GM20000 (cell line): ENCODE measurements at places on chromosomes 4 and X.
A peak's percentile ranks its signal among the peaks of the same experiment; 100 is the strongest.

- no peak for DNase-seq
Observed at GRCh38 chrX:126027229-126027628, 138.9 kb downstream of the DCAF12L2 start.

GRCh38 chr4:77187322-77187721 is 30.3 kb downstream of the CCNG2 start:
- DNase-seq: no peak

DNA sequence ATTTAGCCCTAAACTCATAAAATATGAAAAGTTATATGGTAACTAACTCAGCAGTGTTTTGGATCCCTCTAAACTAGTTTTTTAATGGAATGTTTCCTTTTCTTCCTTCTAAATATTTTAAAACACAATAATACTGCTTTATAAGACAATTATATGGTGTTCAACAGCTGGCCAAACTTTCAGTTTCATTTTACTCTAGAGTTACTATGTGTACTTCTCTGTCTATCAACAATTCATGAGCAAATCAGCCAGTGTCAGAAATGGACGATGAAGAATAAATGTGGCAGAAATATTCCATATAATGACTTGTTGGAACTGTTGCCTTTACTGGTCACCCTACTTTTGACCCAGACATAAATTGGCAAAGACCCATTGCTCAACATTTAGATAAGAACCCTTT is 64.8 kb upstream of the CXXC4 start:
- DNase-seq: no peak

DNA sequence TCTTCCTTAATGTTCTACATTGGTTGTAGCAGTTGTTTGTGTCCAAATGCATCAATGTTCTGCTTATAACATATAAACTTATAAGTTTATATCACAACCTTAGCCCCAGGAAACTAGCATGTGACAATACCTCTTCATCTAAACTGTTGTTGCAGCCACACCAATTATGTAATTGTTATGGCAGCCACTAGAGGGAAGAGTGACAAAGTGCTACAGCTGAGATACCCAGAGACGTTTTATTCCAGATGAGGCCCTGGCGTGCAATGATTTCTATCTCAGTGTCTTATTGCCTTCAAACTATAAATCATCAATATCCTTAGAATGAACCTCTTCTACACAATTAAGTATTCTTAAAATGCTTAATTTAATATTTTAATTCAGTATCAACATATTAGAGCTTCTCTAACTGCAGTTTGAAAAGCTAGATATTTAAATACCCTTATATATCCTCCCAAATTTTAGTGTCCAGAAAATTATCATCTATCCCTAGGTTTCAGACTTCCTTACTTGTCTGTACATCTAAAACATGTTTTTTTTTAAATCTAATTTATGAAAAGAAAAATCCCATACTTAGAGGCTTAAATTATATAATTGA is 171.6 kb downstream of the PCDH10 start:
- peak; percentile 22 for DNase-seq

- DNase-seq: no peak
Observed at GRCh38 chr4:6734165-6734786, 18.3 kb downstream of the BLOC1S4 start.

DNA sequence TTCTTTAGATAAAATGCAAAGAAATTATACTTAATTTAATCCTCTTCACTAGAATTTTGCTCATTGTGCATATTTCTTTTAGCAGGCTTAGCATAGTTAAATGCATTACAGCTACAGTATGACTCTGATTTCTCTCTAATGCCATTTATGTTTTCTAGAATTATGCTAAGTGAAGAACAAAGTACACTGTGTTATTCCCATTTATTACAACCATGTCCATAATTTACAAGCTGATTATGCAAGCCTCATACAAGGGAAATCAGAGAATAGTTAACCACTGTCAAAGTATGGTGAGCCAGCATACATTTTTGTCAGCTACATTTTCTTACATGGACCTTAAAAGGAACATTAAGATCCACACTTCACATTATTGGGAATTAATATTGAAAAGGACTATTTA is 99.1 kb downstream of the MAB21L2 start:
- DNase-seq: no peak

DNA sequence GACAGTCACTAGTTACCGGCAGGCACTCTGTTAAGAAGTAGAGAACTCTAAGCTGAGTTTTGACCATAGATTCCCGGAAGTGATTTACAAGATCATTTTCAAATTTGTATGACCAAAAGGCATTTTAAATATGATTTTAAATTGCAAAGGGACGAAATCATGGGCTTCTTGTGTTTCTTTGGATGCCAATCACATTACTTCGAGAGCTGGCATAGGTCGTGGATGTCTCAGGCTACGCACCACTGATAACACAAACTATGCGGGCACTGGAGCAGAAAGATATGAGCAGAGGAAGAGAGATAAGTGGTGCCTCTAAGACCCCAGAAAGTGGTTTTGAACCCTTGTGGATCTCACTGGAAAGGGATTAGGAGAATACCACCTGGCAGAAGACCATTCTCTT is 294.2 kb upstream of the FTHL17 start:
- DNase-seq: no peak

DNA sequence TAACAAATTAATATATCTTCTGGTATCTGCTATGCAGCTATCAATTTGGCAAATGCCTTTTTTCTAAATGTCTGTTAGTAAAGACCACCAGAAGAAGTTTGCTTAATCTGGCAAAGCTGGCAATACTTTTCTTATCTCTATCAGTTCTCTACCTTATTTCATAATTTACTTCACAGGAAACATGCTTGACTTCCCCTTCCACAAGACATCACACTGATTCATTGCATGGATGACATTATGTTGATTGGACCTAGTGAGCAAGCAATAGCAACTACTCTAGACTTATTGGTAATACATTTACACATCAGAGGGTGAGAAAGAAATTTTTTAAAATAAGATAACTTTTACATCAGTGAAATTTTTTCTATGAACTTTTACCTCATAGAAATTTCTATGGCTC is 66.0 kb upstream of the RLIM start:
- DNase-seq: no peak

GRCh38 chrX:140040386-140040785 is 75.1 kb upstream of the CXorf66 start:
- DNase-seq: no peak

GRCh38 chr4:62717154-62717553 is 1517.0 kb downstream of the ADGRL3 start:
- DNase-seq: no peak

DNA sequence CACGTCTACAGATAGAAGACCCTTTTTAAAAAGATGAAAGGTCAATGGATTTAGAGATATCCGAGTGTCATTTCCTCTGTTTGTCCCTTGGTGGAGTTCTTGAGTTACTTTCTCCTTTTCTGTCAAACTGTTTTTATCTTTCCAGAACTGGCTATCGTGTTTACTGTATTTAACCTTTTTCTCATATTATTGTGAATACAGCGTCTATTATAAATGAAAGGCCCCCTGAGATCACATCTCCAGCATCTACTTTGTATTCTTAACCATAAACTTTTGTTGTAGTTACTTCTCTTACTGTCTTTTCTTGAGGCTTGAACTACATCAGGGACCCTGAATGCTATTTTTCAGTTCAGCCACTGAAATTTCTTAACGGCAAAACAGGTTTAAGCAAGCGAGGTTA is 4.0 kb upstream of the PCDH7 start:
- DNase-seq: peak; percentile 43

- no peak for DNase-seq
Observed at GRCh38 chr4:8090312-8090711, 68.3 kb downstream of the ABLIM2 start.

GRCh38 chrX:129754056-129755024 is 15.6 kb downstream of the XPNPEP2 start:
- DNase-seq: no peak

DNA sequence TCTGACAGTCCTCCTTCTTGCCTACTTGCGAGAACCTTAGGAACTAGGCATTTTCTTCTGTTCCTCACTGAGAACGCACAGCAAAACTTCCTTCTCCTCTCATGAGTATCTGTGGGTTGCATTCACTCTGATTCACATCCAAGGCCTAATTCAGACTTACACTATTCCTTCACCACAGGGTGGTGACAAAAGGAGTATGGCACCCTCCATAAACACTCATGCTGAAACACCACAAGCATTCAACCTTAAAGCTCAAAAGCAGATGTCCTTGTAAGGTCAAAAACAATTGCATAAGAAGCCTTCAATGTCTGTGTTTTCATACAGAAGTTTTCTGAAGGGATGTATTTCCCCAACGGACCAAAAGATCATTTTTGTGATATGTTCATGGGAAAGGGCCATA is 147.3 kb downstream of the CORIN start:
- no peak for DNase-seq

DNA sequence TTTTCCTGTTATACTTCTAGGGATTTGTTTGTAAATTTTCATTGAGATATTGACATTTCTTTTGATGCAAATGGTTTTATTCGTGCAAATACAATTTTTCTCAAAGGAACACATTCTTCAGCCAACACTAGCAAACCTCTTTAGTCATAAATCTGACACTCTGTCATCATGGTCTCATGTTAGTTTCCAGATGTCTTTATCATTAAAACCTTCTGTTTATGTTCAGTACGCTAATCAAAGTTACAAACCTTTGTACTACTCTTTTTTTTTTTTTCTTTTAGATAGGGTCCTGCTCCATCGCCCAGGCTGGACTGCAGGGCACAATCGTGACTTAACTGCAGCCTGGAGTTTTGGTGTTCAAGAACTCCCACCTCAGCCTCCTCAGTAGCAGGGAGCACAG is 7.1 kb downstream of the SLC25A31 start:
- DNase-seq: no peak

- no peak for DNase-seq
Observed at GRCh38 chr4:171929477-171929876, 116.3 kb downstream of the GALNTL6 start.

DNA sequence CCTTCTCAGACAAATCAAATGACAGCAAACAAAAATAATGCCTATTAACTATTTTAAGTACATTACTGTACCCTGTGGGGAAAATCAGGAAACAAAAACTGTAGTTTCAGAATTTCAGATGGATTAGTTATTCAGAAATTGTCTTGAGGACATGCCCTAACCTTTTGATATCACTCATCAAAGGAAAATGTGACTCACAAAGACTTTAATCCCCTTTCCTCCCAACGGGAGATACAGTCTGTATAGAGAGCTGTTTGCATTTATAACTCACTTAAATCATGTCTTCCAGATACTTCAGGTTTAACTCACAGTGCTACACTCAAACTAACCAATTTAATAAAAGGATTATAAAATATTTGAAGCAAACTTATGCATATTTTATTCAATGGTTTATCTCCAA is 304.0 kb downstream of the MAPK10 start:
- DNase-seq: no peak

- DNase-seq: no peak
Observed at GRCh38 chr4:181350615-181351415, 892.4 kb upstream of the TENM3 start.

DNA sequence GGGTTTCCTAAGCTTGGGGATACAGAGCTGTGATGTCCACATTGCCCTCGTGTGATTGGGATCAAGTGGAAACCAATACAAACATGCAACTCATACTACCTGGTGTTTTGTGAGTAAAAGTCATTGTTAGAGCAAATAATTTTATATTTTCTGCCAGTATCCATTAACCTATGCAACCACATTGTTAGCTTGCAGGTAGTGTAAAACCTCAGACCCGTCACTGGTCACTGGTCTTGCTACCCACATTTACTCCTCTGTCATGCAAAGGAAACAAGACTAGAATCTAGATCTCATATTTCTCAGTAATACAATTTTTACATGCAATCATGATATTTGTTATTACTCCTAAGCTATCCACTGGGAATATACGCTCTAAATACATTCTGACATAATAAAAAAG is 324.3 kb upstream of the NDST4 start:
- no peak for DNase-seq

DNA sequence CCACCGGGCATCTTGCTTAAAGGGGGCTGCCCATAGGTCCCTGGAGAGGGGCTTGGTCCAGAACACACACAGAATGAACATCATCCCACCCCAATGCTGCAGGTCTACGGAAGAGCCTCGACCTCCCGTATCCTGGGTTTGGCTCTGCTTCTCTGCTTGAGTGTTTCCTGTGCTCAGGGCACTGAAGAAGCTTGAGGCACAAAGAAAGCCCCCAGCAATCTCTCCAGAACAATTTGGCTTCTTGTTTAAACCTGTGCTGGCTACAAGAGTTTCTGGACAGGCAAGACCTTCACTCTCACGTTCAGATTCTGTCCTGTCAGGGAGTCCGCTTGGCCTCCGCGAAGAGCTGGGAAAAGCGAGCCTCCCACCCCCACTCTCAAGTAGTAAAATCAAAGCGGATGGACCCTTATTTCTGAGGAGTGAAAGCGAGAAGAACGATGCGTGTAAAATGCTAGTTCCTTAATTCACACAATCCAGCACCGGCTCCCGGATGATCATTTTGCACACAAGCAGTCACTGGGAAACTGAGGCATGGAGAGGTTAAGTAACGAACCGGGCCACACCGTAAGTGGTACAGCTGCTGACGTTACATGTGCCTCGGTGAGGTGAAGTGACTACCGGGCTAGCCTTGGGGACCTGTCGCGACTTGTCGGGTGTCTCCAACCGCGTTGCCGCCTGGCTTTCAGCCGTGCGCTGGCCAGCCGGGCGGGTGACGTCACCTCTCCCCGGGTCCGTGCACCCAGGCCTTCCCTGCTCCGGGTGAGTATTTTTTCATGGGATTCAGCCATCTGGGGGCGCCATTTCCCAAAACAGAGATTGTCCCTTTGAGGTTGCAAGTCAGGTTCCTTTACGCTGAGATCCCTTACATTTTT is 3.1 kb upstream of the SFRP2 start:
- no peak for DNase-seq

GRCh38 chrX:100410901-100411801 is 1.1 kb upstream of the PCDH19 start:
- DNase-seq: no peak

DNA sequence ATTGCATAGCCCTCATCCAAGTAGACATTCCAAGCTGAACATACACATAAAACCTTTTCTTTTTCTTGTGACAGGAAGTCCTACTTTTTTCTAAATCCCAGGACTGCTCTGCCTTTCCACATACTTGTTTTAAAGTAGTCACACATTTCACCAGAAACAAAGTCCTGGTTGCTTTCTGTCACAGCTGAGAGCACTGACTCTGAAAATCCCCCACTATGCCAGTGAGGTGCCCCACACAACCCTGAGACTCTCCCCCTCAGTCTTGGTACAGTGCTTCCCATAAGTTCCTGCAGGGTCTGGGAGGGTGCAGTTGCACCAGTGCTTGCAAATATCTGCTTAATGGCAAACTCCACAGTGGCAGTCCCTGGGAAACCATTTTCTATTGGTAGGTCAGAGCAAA is 84.2 kb downstream of the DCHS2 start:
- DNase-seq: no peak
